ENCODE measurements at places on chromosomes 5 and 9.

GRCh38 chr5:24444414-24444813 lies 200.4 kb downstream of the CDH10 start:
- no peak for DNase-seq

DNA sequence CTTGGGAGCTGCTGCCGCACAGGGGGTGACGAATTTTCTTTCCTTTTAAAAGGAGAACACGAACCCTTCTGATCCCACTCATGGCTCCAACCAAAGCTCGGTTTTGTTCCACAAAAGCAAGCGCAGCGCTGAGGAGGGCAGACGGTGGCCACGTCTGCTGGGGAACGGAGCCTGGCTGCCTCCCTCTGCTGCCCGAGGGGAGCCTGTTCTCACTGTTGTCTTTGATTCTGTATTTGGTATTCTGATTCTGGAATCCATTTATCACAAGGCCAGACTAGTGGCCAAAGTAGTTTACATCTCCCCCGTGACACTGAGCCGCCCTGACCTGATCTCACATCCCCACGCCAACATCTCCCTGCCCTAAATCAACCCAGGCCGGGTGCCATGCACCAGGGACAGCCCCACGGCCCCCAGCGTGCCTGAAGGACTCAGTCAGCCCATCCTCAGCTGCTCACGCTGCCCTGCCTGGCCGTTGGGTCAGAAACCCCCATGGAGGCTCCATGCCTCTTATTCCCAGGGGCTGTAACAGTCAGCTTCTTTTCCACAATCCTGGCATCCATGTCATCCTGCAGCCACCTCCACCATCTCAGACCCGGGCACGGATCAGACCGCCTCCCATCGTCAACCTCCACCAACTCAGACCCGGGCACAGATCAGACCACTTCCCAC lies 6.7 kb upstream of the NSMF start:
- DNase-seq, result no peak

- no peak for DNase-seq
Observed at GRCh38 chr5:123391009-123391408, 32.2 kb downstream of the CEP120 start.

- no peak for DNase-seq
Observed at GRCh38 chr5:148147415-148147814, 20.9 kb upstream of the SPINK14 start.

DNA sequence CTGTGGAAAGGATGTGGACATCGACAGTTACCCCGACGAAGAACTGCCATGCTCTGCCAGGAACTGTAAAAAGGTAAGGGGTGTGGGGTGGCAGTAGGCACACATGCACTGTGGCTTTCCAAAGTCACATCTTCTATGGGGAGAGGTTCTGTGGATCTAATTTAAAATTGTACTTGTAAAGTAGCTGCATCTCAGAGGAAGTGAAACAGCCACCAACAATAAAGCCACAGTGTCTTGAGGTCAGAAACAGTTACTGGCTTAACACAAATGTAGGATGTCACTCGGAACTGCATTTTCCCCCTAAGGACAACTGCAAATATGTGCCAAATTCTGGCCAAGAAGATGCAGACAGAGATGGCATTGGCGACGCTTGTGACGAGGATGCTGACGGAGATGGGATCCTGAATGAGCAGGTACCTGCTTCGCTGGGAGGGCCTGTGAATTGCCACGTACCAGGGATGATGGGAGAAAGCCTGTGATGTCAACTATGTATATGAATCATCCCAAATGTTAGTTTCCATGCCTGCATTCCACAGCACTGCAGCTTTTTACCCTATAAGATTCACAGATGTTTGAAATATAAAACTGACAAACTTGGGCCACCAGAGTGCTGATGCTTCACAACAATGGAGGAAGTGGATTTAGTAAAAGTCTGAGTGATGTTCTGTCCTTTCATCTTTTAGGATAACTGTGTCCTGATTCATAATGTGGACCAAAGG lies 35.3 kb downstream of the THBS4 start:
- DNase-seq, result no peak

GRCh38 chr9:106019702-106020101 lies 325.4 kb downstream of the TMEM38B start:
- DNase-seq, result no peak

DNA sequence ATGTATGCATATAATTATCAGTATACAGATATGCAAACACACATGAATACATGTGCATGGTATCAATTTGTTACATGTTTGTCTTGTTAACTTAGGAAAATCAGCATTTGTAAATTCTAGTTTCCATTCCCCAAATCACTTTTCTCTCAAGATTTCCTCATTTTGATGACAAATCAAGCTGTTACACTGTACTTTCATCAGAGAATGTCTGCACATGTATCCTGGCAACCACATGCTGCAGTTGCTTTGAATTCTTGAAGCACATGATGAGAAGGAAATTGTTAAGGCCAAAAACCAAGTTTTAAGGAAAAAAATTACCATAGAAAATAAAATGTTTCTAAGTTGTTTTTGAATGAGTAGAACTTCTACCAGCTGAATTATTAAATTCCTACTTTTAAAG lies 1834.5 kb downstream of the EFNA5 start:
- DNase-seq, result no peak

DNA sequence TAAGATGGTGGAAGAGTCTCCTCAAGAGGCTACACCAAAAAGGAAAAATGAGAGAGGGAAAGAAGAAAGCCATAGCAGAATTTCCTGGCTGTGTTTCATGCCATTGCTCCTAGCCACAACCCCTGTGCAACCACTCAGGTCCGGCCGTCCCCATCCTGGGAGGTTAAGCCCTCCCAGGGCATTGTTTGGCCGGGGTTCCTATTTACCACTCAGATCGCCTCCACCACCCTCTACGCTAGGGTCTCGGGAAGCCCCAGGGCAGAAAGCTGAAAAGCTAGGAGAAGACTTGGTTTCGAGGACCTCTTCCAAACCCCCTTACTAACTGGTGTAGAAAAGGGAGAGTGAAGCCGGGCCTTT lies 715 bp downstream of the RC3H2 start:
- DNase-seq, result no peak

DNA sequence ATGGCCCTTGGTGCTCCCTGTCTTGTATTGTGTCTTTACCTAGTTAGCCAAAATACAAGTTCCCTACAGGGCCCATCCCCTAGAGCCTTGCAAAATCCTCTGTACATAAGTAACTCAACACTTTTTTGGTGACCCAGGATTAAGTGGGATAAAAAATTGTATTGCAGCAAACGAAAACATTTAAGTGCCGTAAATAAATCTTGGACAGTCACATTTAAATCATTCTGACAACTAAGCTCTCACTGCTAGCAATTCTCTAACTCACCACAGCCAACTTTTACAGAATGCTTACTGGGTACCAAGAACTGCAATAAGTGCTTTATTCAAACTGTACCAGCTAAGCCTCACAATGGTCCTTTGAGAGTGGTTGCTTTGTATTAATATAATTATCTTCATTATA lies 56.6 kb downstream of the GNAQ start:
- DNase-seq, result no peak

- no peak for DNase-seq
Observed at GRCh38 chr9:110198357-110198756, 9.6 kb downstream of the C9orf152 start.

GRCh38 chr9:76835571-76836283 lies 70.2 kb downstream of the PRUNE2 start:
- no peak for DNase-seq

- DNase-seq, result no peak
Observed at GRCh38 chr5:78778538-78778937, 130.0 kb upstream of the LHFPL2 start.

DNA sequence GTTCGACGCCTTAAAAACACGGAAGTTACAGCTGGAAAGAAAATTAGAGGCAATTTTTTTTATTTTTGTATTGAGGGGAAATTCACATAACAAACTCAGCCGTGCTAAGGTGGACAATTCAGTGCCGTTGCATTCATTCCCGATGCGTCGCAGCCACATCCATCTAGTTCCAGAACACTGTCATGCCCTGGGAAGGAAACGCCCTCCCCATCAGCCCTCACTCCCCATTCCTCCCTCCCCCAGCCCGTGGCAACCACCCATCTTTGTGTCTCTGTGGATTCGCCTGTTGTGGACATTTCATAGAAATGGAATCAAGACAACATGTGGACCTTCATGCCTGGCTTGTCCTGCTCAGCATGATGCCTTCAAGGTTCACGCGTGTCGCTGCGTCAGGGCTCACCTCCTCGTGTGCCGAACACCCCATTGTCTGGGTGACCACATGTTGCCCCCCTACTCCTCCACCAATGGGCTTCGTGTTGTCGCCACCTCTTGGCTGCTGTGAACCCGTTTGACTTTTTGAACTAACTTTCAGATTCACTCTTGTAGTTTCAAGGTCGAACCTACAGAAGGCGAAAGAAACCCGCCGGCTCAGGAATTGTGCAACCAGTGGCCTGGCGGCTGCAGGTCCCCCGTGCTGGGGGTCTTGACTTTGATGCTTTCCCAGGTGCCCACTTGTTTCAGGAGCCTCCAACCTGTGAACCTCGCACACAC lies 17.4 kb upstream of the CAMSAP1 start:
- no peak for DNase-seq

DNA sequence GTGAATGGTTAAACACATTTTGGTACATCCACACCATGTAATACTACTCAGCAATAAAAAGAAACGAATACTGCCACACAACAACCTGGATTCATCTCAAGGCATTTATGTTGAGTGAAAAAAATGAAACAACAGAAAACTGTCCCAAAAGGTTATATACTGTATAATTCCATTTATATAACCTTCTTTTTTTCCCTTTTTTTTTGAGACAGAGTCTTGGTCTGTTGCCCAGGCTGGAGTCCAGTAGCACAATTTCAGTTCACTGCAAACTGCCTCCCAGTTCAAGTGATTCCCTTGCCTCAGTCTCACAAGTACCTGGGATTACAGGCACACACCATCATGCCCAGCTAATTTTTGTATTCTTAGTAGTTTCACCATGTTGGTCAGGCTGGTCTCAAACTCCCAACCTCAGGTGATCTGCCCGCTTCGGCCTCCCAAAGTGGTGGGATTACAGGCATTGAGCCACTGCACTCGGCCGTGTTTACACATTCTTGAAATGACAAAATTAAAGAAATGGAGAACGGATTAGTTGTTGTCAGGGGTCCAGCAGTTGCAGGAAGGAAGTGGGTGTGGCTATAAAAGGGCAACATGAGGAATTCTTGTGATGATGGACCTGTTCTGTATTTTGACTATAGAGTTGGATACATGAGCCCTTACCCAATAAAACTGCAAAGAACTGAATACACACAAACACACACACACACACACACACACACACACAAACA lies 17.4 kb downstream of the PPP6C start:
- DNase-seq, result no peak

DNA sequence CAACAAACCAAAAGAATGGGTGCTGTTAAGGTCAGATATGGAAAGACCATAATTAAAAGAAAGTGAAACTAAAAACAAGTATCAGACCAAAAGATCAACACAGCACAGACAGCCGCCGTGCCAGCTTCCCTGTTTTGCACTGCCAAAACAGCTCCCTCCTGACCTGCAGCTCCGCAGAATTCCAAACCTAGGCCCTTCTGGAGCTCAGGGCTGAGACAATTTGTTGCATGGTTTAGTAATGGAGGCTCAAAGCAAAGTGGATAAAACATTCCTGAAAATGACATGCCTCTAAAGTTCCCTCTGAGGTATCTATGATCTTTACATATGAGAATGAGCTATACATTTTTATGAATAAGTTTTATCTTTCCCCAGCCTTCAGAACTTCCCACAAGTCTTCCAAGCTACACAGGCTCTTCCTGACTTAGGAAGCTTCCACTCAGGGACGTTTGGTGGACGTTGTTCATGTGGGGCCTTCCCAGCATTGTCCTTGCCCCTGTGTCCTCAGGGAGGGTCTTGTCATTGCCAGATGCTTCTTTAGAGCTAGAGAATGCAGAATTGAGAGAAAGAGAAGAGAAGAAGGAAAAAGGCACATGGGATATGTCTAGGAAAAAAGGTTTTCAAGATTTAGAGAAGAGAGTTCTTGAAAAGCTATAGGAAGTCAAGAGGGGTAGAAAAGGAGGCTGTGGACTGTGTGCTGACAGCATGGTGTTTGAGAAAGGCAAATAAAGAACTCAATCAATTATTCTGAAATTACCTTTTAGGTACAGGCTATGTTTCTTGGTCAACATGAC lies 28.4 kb upstream of the SSBP2 start:
- DNase-seq, result peak; percentile 9

- DNase-seq, result no peak
Observed at GRCh38 chr5:152883066-152883775, 478.1 kb upstream of the NMUR2 start.

GRCh38 chr5:178201221-178201926 lies 3.0 kb upstream of the HNRNPAB start:
- no peak for DNase-seq

DNA sequence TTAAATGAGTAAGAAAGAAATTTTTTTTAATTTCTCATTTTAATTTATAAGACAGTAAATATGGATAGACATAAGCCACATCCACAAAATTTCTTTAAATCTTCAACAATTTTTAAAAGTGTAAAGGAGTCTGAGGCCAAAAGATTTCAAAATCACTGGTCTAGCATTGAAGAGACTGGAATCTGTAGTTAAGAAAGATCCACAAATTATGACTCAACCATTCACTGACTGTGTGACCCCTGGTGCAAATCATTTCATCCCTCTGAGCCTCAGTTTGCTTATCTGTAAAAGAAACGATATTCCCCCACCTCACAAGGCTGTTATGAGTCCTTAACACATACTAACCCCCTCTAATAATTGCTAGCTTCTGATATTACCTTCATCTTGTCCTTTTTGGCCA lies 98.5 kb downstream of the EBF1 start:
- DNase-seq, result no peak

GRCh38 chr5:39700523-39700922 lies 275.7 kb upstream of the DAB2 start:
- DNase-seq, result no peak

DNA sequence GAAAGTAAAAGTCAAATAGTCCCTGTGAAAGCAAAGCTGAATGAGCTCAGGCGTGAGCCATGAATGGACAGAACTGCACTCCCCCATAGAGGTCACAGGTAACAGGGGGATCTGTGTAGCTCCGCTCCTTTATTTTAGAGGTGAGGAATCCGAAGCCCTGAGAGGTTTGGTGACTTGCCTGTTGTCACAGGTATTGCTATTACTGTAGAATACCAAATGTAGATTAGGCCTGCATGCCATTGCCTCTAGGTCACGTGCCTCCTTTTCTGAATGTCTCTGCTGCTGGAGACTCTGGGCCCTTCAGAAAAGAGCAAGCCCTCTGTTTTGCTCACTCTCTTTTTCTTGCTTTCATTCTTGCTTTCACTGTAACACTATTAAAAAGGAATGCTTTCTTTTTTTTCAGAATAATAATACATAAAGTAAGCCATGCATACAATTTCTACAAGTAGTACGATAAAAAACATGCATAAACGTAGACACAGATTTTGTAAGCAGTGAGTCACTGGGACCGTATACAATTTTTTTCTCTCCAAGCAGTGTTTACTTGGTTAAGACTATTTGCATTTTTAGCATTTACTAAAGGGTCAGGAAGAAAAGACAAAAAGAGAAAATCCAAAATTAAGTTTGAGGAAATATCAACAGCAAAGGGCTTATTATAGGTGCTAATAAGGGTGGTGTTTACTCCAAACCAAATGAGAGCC lies 568.7 kb upstream of the ADAMTS16 start:
- DNase-seq, result no peak

GRCh38 chr5:39742916-39743315 lies 318.1 kb upstream of the DAB2 start:
- no peak for DNase-seq

- no peak for DNase-seq
Observed at GRCh38 chr9:124782661-124783574, 6.0 kb downstream of the OLFML2A start.

- no peak for DNase-seq
Observed at GRCh38 chr5:127943061-127943371, 140.6 kb upstream of the SLC12A2 start.

All from T-helper 17 cell (primary cell).